Astrocyte (in vitro differentiated cells and primary cell): ENCODE measurements at places on chromosomes 6 and 20. TPM values are rescaled to one million over a fixed set of nuclear protein-coding genes. Genes with fewer than 3 reads are reported as not detected.

SALL4 gene
- 15.0 and 21.7 TPM in 2 replicates for total RNA-seq

DNA sequence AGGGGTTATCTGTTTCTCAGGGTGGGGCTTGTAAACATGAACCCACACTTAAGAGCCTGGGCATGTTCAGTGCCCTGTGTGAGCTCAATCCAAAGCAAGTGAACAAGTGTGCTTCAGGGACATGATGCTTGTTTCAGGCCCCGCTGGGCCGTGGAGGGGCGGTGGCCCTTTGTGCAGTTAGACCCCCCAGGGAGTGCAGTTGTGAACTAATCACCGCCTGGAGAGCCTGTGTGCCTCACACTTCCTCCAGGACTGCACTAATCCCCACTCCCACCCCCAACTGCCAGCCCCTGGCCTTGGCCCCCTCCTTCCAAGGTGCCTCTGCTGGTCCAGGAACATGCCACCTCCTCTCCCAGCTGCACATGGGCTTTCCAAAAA lies 58.1 kb downstream of the RREB1 start:
- DNase-seq = no peak
- peaks cover 27% of the 10 kb centered on the region for H3K4me1 ChIP-seq
- no peak overlapping the region for H3K4me3 ChIP-seq
- H3K36me3 ChIP-seq = no peaks in the 10 kb centered on the region
- peak overlapping the region; percentile 66 for H3K27ac ChIP-seq

NMBR gene
- total RNA-seq = not detected in 2 replicates

GRCh38 chr6:98967616-98968015 lies 19.9 kb upstream of the FBXL4 start:
- no peak overlapping the region for H3K4me3 ChIP-seq
- H3K36me3 ChIP-seq = no peaks in the 10 kb centered on the region
- no peaks in the 10 kb centered on the region for H3K27me3 ChIP-seq
- H3K27ac ChIP-seq = no peak overlapping the region
- no peak for DNase-seq

ARID1B gene
- 75.4 and 78.2 TPM in 2 replicates for total RNA-seq

DNA sequence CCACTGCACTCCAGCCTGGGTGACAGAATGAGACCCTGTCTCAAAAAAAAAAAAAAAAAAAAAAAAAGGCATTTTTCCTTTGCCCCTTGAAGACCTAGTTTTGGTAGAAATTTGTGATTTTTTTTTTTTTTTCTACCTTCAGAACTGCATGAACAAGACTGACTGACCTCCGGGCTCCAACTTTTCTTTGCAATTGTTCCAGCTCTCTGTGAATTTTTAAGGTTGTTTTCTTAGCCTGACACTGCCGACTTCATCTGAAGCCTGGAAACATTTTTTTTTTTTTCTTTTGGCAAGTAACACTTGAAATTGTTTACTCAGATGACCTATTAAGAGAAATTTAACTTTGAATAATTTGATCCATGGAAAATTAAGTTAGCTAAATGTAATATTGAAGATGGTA lies 73.0 kb downstream of the SLC24A3 start:
- H3K27ac ChIP-seq = no peak overlapping the region
- H3K36me3 ChIP-seq = no peaks in the 10 kb centered on the region
- DNase-seq = no peak
- no peaks in the 10 kb centered on the region for H3K27me3 ChIP-seq

GRCh38 chr6:20870021-20870420 lies 335.8 kb downstream of the CDKAL1 start:
- H3K27ac ChIP-seq = no peak overlapping the region
- H3K4me1 ChIP-seq = peaks cover 4% of the 10 kb centered on the region
- no peaks in the 10 kb centered on the region for H3K36me3 ChIP-seq

DNA sequence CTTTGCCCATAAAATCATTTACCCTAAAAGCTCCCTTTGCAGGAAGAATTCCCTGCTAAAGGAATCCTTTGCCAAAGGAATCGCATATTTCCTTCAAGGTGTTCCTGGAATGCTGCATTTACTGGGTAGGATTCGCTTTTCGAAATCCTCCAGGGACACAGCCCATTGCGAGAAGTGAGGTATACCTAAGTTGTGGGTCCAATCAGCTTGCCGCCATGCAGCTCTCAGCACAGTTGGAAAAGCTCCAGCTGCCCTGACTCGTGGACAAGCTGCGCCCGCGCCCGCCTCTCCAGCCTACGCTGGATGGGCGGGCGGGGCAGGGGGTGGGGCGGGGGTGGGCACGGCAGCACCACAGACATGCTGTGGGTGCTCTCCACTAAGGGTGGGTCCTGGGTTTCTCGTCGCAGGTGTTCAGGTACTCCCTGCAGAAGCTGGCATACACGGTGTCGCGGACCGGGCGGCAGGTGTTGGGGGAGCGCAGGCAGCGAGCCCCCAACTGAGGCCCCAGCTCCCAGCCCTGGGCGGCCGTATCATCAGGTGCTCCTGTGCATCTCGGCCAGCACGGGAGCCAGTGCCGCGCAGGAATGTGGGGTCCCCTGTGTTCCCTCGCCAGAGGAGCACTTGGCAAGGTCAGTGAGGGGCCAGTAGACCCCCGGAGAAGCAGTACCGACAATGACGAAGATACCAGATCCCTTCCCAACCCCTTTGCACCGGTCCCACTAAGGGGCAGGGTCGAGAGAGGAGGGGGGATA lies 1.4 kb downstream of the NNAT start:
- DNase-seq = peak; percentile 52
- peaks cover 37% of the 10 kb centered on the region for H3K4me1 ChIP-seq
- no peaks in the 10 kb centered on the region for H3K27me3 ChIP-seq
- H3K4me3 ChIP-seq = no peak overlapping the region

DNA sequence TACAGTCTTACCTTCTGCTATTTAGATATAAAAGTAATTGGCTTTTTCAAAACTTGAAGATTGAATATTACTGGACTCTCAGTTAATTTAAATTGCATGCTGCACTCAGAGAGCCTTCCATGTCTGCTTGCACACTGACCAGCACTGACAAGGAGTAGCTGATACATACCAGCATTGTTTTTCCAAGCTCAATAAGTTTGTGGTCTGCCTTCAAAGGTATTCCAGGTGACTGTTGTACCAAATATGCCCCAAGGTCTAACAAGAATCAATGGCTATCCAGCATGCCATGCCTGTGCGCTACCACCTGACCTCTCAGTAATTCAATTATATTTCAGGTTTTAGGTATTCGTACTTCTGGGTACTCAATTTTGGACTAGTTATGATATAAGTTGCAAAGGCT lies 30.0 kb downstream of the BEND6 start:
- no peak for DNase-seq
- no peak overlapping the region for H3K4me3 ChIP-seq
- H3K36me3 ChIP-seq = no peaks in the 10 kb centered on the region
- H3K27me3 ChIP-seq = no peaks in the 10 kb centered on the region
- H3K4me1 ChIP-seq = no peaks in the 10 kb centered on the region

- no peak overlapping the region for H3K27ac ChIP-seq
- H3K27me3 ChIP-seq = no peaks in the 10 kb centered on the region
- H3K36me3 ChIP-seq = no peaks in the 10 kb centered on the region
- peaks cover 5% of the 10 kb centered on the region for H3K4me1 ChIP-seq
- DNase-seq = no peak
Measured at GRCh38 chr6:25034431-25034921, 98.7 kb upstream of the RIPOR2 start.

DNA sequence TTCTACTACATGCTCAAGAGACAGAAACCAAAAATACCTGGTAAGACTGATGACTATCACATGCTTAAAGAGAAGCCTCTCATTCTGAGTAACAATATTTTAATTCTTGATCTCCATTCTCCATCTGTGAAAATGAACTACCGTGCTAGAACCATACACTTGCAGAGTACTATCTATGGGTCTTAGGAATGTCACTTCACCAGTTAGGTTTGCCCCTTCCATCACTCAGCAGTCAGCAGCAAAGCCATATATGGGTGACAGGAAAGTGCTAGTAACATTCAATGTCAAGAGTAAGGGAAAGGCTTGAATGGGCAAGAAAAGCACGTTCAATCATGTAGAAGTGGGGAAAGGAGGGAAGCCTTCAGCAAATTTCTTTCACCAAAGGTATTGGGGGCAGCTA lies 2.3 kb downstream of the DNAAF9 start:
- H3K4me3 ChIP-seq = no peak overlapping the region
- no peaks in the 10 kb centered on the region for H3K36me3 ChIP-seq
- H3K27ac ChIP-seq = no peak overlapping the region
- H3K4me1 ChIP-seq = peaks cover 11% of the 10 kb centered on the region
- no peaks in the 10 kb centered on the region for H3K27me3 ChIP-seq

- DNase-seq = no peak
- H3K4me1 ChIP-seq = no peaks in the 10 kb centered on the region
- no peaks in the 10 kb centered on the region for H3K36me3 ChIP-seq
- H3K27ac ChIP-seq = no peak overlapping the region
- no peaks in the 10 kb centered on the region for H3K27me3 ChIP-seq
Measured at GRCh38 chr20:32249030-32249738, 28.3 kb upstream of the KIF3B start.

DNA sequence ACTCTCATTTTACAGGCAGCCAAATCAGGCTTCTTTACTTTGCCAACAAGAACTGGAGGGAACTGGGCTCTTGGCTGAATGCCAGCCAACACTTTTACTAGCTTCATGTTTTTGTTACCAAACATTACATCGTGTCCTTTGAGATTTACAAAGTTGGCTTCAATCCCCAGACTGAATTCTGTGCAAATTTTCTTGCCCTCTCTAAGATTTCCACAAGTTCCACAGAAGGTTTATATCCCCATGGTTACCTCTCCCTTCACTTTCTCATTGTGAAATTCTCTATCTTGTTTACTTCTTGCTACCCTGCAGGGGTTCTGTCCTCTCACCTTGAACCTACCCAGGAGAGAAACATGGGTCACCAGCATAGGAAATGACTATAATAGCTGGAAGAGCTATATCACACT lies 37.6 kb upstream of the PLCB1 start:
- DNase-seq = no peak
- no peaks in the 10 kb centered on the region for H3K36me3 ChIP-seq
- no peaks in the 10 kb centered on the region for H3K4me1 ChIP-seq
- no peaks in the 10 kb centered on the region for H3K27me3 ChIP-seq

GRCh38 chr20:10367693-10367942 lies 66.4 kb downstream of the MKKS start:
- H3K4me3 ChIP-seq = no peak overlapping the region
- peaks cover 10% of the 10 kb centered on the region for H3K4me1 ChIP-seq
- H3K27ac ChIP-seq = no peak overlapping the region
- DNase-seq = no peak

CCN6 gene
- not detected in 2 replicates for total RNA-seq

PRR18 gene
- total RNA-seq = 0.14 TPM in 1 of 2 replicates, not detected in the other

METTL24 gene
- total RNA-seq = 0.36 and 0.75 TPM in 2 replicates

DNA sequence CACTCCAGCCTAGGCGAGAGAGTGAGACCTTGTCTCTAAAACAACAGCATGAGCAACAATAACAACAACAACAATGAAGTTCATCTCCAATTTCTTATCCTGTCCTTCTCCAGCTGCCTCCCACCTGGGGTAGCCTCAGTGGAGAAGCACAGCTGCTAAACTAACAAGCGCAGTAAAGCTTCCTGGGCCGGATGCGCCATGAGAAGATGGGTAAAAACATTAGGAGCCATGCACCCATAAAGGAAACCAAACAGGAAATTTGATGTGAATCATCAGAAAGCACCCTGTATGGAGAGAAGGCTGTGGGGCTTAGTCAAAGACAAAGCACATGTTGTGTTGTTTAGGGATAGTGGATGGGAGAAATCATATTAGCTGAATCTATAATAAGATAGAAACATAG lies 61.1 kb upstream of the CCN6 start:
- no peaks in the 10 kb centered on the region for H3K36me3 ChIP-seq
- DNase-seq = no peak
- H3K27me3 ChIP-seq = no peaks in the 10 kb centered on the region
- H3K27ac ChIP-seq = no peak overlapping the region
- no peak overlapping the region for H3K4me3 ChIP-seq

DNA sequence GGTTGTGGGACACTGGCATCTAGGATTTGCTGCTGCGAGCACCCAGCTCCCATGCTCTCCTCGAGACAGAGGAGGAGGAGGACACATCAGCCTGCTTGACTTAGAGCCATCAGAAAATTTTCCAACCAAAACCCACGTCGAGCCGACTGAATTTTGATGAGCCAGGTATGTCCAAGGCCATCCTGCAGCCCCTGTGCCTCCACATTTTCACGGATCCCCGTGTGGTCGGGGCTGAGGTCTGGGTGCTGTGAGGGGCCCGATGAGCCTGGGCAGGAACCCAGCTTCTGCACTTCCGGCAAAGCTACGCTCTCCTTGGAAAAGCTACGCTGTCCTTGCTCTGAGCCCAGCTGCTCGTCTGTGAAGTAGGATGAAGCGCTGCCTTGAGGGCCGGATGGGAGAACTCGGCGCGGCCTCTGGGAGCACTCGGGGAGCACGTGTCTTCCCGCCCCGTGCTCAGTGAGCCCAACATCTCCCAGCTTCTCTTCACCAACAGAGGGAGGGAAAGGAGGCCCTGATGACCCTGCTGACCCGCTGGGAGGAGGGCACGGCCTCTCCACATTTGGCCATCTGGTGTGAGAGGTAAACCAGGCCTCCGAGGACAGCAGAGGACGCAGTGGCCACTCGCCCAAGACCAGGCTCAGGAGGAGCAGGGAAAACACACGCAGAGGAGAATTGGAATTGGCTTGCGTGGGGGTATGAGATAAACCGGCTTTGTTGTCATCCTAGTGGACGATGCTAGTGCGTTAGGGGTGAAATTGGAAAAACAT lies 33.9 kb downstream of the PSMG4 start:
- DNase-seq = no peak
- peaks cover 5% of the 10 kb centered on the region for H3K4me1 ChIP-seq
- no peak overlapping the region for H3K27ac ChIP-seq
- H3K27me3 ChIP-seq = no peaks in the 10 kb centered on the region

MATN4 gene
- 0.19 and 0.20 TPM in 2 replicates for total RNA-seq
